ENCODE measurements at places on chromosomes 11 and 22. TPM values are rescaled to one million over a fixed set of nuclear protein-coding genes. Genes with fewer than 3 reads are reported as not detected.

- H3K4me1 ChIP-seq = peaks cover 29% of the 10 kb centered on the region
- peak; percentile 73 for DNase-seq
- no peaks in the 10 kb centered on the region for H3K36me3 ChIP-seq
Observed at GRCh38 chr11:66289548-66290329, 796 bp upstream of the YIF1A start.

INS gene
- not detected for total RNA-seq

DNA sequence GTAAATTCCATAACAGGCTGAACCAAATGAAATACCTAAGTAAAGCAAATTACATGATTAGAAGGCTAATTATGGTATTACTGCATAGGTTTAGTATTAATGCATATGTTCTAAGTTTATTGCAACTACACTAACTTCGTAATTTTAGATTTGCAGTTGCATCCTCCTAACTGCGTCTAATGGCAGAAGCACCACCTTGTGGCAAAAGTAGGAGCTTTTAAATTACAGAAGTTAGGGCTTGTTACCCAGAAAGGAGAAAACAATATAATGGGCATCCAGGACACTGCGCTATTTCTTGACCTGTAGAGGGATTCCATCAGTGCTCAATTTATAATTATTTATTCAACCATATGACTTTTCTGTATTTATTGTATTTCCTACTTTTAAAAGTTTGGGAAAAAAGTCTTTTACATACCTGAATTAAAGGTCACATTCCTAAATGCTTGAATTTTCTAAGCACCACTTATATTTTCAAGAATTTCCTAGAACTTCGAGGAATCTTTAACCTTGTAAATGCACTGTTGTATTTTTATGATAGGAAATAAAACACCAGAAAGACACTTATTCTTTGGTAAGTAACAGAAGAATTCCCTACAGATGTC lies 16.3 kb upstream of the GPR83 start:
- no peak for DNase-seq
- H3K27ac ChIP-seq = no peak overlapping the region
- H3K27me3 ChIP-seq = no peaks in the 10 kb centered on the region

GRCh38 chr11:93285430-93285829 lies 45.1 kb upstream of the DEUP1 start:
- no peaks in the 10 kb centered on the region for H3K36me3 ChIP-seq
- H3K4me1 ChIP-seq = no peaks in the 10 kb centered on the region
- no peak overlapping the region for H3K27ac ChIP-seq

CHST1 gene
- 11.6 TPM for total RNA-seq

DNA sequence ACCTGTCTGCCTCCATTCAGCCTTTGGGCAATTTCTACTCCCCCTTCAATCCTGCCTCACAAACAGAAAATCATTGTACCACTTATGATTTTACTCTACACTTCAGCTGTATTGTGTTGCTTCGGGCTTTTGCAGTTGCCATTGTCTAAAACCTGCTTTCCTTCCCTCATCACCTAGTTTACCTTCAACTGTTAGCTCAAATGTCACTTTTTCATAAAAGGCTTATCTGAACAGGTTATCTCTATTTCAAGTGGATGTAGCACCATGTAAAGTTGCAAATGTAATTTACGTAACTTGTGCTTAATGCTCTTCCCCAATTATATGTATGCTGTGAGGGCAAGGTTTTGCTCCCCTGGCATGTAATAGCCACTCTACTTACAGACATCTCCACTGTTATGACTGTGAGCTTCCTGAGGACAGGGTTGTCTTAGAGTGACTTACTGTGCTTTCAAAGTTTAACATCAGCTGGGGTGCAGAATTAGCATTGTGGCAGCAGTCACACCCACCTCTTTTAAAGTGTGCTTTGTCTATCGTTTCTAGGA lies 5.4 kb downstream of the RPS25 start:
- H3K27ac ChIP-seq = no peak overlapping the region
- H3K36me3 ChIP-seq = no peaks in the 10 kb centered on the region
- no peak for DNase-seq
- no peaks in the 10 kb centered on the region for H3K4me1 ChIP-seq
- H3K4me3 ChIP-seq = no peak overlapping the region

MRGPRX3 gene
- not detected for total RNA-seq

OLFML1 gene
- 2.3 TPM for total RNA-seq

- no peak for DNase-seq
- H3K4me1 ChIP-seq = no peaks in the 10 kb centered on the region
- H3K36me3 ChIP-seq = peaks cover 60% of the 10 kb centered on the region
- no peak overlapping the region for H3K4me3 ChIP-seq
- H3K27ac ChIP-seq = no peak overlapping the region
Observed at GRCh38 chr11:36485298-36486002, 24.6 kb downstream of the TRAF6 start.
